GM20000 (cell line): ENCODE measurements at places on chromosomes 7 and 10.

DNA sequence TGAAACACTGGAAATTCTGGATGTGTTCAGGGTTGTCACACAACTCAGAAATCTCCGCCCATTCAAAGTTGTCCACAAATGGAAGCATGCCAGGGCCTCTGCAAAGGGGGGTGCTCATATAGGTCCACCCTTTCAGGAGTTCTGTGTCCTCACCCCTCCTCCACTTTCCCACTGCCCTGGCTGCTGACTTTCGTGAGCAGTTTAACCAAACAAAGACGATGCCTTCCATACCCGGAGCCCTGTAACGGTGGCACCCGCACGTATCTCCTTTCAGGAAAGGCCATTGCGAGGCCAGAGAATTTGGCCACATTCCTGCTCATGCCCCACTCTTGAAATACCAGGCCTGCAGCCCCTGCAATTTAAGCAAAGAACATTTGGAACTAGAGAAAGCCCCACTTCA lies 1.4 kb downstream of the CPXM2 start:
- DNase-seq: no peak

- DNase-seq: no peak
These were observed 66.3 kb upstream of the KLF6 start for GRCh38 chr10:3850999-3851937.

GRCh38 chr10:63464402-63465292 lies 1.1 kb downstream of the JMJD1C start:
- DNase-seq: peak; percentile 17

- DNase-seq: no peak
These were observed 1.3 kb upstream of the GBX1 start for GRCh38 chr7:151168787-151169162.

- DNase-seq: no peak
These were observed 105.5 kb downstream of the BICC1 start for GRCh38 chr10:58618158-58618676.

DNA sequence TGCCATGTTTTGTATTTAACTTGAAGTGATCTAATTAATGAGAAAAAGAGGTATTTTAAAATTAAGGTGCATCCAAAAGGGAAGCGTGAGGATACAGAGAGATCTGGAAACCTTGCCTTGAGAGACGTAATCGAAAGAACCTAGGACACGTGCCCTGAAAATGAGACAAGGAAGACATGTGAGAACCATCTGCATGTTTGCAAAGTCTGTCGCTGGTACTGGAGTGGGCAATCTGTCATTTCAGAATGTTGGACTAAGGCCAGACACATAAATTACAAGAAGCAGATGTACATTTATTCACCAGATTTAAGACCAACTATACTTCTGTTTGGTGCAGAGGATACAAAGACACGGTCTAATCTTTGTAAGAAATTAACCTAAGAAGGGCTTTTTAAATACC lies 9.2 kb downstream of the AGR2 start:
- no peak for DNase-seq
